ENCODE measurements at places on chromosomes 3 and 15. TPM values are rescaled to one million over a fixed set of nuclear protein-coding genes. Genes with fewer than 3 reads are reported as not detected.

MFGE8 gene
- total RNA-seq, result 160 TPM

GRCh38 chr3:33678073-33678472, 40.0 kb downstream of the CLASP2 start:
- DNase-seq, result no peak

- DNase-seq, result no peak
These were observed 2.0 kb downstream of the MAP2K5 start for GRCh38 chr15:67544475-67544874.

DNA sequence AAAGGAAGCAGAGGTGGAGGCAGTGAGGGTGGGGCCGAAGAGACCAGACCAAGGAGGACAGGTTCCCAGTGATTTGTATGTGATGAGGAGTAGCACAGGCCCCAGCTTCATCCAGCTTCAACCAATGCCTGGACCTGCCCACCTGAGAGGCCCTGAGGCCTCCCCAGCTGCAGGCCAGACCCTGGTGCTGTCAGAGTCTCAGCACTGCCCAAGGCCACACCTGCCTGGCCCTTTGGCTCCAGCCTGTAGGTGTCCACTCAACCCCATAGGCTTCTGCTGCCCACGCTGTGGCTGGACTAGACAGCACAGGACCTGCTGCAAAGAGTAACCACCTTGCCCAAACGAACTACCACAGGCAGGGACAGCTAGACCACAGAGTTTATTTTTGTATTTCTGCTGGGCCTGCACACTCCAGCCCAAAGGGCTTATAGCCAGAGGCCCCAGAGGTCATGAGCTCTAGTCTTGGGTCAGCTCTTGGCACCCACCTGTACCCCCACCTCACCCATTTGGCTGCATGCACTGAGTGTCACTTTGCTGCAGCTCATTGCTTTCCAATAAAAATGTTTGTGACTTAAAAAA, 81.9 kb upstream of the CDV3 start:
- no peak for DNase-seq

DNA sequence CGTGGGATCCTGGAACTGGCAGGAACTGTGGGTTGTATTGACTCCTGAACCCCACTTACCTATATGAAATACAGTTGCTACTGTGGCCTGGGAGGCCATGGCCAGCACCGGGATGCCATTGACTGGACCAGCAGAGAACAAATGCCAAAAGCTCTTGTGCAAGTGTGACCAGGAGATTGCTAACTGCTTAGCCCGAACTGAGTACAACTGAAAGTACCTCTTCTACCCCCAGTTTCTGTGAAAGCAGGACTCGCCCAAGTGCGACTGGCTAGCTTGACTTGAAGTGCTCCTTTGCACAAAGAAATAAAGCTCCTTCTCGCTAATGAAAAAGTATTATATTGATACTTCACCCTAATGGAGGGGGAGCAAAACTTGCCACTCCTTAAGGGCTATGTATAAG, 101.3 kb upstream of the ATP11B start:
- no peak for DNase-seq

GRCh38 chr3:170027233-170028102, 10.3 kb upstream of the GPR160 start:
- DNase-seq, result no peak

TSEN2 gene
- total RNA-seq, result 14.4 TPM

STARD5 gene
- total RNA-seq, result 14.9 TPM

XCR1 gene
- under 0.01 TPM for total RNA-seq

DNA sequence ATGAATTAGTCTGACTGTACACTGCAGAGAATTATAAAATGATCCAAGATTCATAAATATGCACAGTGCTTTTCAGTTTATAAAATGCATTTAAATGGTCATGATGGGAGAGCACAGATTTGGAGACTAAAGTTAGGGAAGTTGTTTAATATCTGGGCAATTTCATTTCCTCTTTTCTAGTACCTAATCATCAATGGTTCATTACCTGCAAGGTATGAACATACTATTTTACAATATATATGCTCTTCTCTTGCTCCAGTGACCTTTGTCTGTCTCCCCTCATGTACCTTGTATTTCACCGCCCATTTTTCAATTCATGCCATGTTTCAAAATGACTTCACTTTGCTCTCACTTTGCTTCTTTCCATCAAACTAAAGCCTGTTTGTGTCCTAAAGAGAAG, 114.5 kb downstream of the SUCNR1 start:
- DNase-seq, result no peak

DNA sequence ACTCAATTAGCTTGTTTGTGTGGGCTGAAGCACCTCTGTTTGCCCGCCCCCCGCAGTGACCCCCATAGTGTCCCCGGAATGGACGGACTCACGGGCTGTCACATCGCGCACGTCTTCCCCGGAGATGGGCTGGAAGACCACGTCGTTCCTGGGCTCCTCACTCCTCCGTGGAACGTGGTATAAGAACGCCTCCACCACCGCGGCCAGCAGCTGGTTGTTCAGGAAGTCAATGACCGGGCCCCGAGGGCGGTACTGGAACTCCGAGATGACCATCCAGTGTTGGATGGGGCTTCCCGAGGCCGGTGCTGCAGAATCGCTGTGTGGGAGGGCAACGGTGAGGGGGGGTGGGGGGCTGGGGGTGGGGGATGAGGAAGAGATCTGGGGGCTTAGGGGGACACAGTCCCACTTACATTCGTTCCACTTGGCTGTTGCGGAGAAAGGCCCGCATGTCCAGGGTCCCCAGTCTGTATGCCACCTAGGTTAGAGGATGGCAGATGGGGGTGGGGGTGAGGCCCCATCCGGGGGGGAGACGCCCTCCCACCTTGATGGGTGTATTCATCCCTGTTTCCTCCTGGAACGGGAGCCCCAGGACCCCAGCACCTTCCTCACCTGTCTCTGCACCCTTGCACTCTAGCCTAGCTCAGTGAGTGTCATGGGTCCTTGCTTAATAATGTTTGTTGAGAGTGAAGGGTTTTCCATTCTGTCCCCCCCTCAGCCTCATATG, 30.2 kb downstream of the MUC20 start:
- DNase-seq, result no peak

- peak; percentile 22 for DNase-seq
These were observed 18.4 kb downstream of the CYFIP1 start for GRCh38 chr15:22961762-22962161.

Data from fibroblast of lung (primary cell).